Left ventricle myocardium inferior (tissue), 1 donor: ENCODE measurements at places on chromosomes 3 and 15.

- DNase-seq: no peak
Observed at GRCh38 chr15:42371096-42371495, 11.8 kb downstream of the CAPN3 start.

GRCh38 chr15:72671525-72671924 lies 14.5 kb downstream of the HIGD2B start:
- DNase-seq: no peak

- DNase-seq: no peak
Observed at GRCh38 chr15:85494048-85494777, 113.8 kb downstream of the AKAP13 start.

DNA sequence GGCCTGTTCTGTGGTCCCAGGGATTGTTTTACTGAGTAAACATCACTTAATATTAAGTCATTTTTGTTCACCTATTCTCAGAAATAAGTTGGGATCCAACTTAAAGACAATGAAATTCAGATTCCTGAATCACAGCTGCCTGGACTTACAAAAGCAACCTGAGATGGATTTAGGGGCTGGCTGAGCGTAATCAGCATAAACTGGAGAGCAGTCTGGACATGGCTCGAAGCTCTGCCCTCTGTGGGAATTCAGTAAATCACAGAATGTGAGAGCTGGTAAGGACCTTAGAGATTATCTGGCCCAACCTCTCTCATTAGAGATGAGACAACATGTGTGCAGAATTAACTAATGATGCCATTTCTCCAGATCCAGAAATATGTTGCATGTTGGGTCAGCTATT lies 23.7 kb downstream of the CCDC80 start:
- DNase-seq: no peak

GRCh38 chr15:32803631-32804030 lies 85.8 kb downstream of the GREM1 start:
- DNase-seq: no peak

GRCh38 chr3:129635656-129636055 lies 29.2 kb upstream of the PLXND1 start:
- no peak for DNase-seq

DNA sequence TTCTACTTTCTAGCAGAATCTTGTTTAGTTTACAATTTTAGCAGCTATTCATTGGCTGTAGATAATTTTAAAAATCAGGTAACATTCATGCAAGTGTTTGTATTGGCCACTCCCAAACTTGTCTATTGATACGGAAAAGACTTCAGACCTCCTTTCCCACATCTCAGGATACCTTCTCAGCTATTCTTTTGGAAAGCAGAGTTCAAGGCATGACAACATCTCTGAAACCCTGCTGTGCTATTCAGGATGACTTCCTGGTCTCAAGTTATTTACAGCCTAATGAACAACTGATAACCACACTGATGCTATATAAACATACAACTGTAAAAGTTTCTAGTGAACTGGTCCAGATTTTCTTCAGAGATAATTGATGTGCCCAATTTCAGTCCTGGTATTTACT lies 55.8 kb downstream of the DZIP3 start:
- no peak for DNase-seq

GRCh38 chr3:16932877-16933276 lies 48.1 kb downstream of the PLCL2 start:
- no peak for DNase-seq

- no peak for DNase-seq
Observed at GRCh38 chr15:33084661-33085060, 109.9 kb downstream of the FMN1 start.

DNA sequence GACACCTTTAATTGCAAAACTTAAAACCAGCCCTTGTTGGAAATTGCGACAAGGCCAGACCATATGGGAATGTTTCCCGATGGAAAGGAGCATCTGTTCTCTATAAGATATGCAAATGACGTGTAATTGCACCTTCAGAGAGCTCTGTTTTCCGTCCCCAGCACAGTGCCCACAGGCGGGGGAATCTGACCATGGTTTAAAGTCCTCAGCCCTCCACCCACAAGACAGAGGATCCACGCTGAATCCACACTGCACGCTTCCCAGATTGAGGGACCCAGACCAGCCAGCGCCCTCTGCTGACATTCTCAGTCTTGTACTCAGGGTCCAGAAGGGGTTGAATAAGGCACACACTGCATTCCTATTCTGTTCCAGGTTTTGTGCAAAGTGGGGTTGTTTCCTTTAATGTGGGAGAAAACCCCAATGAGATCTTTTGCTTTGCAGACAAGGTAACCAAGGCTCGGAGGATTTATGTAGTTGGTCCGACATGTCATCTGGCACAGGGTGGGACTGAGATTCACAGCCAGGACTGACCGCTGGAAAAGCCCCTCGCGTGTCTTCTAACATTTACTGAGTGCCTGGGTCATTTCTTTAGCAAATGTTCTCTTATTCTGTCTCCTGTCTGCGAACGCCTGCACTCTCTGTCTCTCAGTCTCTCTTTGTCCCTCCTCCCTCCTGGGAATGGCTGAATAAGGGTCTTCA lies 36.8 kb upstream of the KLHL25 start:
- peak; percentile 58 for DNase-seq

GRCh38 chr3:144746631-144747030 lies 775.0 kb downstream of the DIPK2A start:
- no peak for DNase-seq

DNA sequence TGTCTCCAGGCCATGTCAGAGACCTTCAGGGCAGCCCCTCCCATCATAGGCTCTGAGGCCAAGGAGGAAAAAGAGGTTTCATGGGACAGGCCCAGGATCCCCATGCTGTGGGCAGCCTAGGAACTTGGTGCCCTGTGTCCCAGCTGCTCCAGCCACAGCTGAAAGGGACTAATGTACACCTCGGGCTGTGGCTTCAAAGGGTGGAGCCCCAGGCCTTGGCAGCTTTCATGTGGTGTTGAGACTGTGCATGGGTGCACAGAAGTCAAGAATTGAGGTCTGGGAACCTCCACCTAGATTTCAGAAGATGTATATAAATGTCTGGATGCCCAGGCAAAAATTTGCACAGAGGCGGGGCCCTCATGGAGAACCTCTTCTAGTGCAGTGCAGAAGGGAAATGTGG lies 6.6 kb upstream of the SSR3 start:
- DNase-seq: no peak

DNA sequence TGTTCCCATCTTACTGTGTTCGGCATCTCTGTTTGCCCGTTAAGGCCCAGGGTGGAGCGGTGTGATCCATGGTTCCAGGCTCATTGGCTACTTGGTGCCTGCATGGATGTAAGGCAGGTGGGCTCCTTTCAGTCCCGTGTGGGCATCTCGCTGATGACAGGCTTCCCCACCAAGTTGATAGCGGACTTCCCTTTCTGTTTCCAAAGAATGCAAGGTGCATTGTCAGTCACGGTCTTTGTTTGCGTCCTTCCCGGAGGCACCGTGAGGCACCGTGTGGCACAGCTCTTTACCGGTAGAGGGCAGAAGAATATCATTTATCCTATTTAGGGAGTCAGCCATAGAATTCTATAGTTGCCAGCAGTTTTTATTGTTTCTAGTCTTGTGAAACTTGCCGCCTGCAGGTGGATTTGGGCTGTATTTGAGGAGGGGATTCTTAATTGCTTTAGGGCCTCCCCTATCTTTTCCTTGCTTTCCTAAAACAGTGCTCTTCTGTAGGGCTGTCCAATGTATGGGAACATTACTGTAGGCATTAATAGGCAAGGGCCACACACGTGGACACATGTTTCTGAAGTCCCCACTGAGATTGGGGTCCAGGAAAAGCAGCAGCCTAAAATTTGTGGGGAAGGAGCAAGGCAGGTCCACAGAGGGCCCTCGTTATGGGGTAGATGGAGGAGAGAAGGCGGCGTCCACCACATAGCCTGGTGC lies 244.1 kb downstream of the SLCO3A1 start:
- DNase-seq: no peak

DNA sequence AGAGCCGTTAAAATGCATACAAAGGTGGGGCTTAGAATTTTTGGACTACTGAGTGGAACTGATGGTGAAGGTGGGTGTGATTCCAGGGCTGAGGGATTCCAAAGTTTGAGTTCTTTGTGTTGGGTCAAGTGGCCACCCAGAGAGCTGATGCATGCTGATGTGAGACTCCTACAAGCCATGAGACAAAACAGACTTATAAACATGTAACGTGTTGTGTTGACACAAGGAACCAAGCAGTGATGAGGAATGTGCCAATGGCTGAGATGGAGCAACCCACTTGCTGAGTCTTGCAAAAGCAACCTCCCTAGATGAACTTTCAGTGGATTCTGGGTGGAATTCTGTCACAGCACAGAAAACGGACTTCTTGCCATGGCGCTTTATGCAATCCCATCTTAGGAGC lies 289.0 kb downstream of the TLE3 start:
- no peak for DNase-seq

- no peak for DNase-seq
Observed at GRCh38 chr15:98953968-98954367, 53.6 kb downstream of the PGPEP1L start.

GRCh38 chr15:79243723-79244122 lies 38.8 kb upstream of the ANKRD34C start:
- peak; percentile 40 for DNase-seq

- DNase-seq: no peak
Observed at GRCh38 chr3:192260116-192261010, 467.0 kb downstream of the FGF12 start.

- no peak for DNase-seq
Observed at GRCh38 chr15:25652704-25653103, 210.4 kb downstream of the ATP10A start.

- DNase-seq: peak; percentile 23
Observed at GRCh38 chr3:127671523-127672428, 976 bp upstream of the ABTB1 start.

GRCh38 chr15:46751303-46751702 lies 966.0 kb upstream of the SEMA6D start:
- no peak for DNase-seq

DNA sequence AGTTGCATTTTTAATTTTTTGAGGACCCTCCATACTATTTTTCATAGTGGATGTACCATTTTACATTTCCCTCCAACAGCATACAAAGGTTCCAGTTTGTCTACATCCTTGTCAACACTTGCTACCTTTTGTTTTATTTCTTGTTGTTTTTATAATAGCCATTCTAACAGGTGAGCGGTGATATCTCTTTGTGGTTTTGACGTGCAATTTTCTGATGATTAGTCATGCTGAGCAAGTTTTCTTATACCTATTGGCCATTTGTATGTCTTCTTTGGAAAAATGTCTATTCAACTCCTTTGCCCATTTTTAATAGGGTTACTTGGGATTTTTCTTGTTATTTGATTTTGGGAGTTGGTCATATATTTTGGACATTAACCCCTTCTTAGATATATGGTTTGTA lies 187.0 kb downstream of the CDIN1 start:
- no peak for DNase-seq

GRCh38 chr3:134630506-134630905 lies 20.3 kb downstream of the KY start:
- no peak for DNase-seq

GRCh38 chr3:152175528-152175889 lies 93.2 kb upstream of the MBNL1 start:
- DNase-seq: no peak

DNA sequence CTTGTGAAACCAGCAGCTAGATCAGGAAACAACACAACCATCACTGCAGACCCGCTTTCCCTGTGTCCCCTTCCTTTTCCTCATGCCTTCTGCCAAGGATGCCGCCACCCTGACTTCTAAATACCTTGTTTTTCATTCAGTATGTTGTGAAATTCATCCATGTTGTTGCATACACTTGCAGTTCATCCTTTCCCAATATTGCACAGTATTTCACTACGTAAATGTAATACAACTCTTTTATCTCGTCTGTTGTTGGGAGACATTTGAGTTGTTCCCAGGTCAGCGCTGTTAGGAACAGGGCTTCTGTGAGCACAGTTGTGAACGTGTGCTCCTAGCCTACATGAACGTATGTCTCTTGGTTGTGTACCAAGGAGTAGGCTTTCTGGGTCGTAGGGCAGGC lies 24.2 kb downstream of the TLNRD1 start:
- DNase-seq: no peak

- no peak for DNase-seq
Observed at GRCh38 chr3:128392818-128393544, 73.7 kb downstream of the DNAJB8 start.

DNA sequence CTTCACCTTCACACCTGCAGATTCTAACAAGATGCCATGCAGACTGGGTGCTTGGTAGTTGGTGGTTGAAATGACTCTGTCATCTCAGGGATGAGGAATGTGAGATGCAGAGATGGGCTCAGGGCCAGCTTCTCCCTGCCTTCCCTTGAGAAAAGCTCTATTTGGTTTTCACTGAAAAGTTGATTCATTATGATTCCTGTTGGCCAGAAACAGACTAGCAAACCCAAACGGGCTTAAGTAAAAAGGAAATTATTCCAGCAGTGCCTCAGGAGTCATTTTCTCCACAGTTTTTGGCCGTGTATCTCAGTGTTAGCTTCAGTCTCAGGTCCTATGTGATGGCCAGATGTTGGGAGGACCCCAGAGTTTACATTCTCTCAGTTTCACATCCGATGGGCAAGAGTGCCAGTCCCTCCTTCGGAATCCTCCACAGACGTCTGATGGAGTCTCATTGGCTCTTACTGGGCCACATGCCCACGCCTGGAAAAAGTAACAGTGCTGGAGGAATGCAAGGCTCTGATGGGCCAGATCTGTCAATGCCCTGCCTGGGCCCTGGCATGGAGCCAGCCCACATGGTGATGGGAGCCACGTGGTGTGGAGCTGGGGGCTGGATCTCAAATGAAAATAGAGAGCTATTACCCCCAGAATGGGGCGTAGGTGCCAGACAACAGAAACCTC lies 22.3 kb upstream of the SACM1L start:
- DNase-seq: peak; percentile 60

DNA sequence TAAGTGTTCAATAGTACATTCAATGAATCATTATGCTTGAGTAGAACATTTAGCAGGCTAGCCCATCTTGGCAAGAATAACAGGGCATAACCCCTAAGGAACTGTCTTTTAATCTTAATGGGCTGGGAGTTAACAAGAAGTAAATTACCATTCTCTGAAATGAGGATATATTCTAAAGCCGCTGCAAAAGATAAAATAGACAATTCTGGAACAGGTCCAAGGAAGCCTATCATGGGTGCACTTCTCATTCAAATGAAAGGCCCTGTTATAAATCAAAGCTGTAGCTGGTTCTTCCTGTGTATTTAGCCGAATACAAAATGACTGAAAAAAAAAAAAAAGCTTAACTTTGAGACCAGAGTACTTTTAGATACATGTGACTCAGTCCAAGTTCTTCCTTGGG lies 15.6 kb downstream of the MTHFS start:
- no peak for DNase-seq

- DNase-seq: no peak
Observed at GRCh38 chr3:85164436-85164835, 205.6 kb downstream of the CADM2 start.

- no peak for DNase-seq
Observed at GRCh38 chr3:30020380-30020779, 586.0 kb upstream of the TGFBR2 start.
